GM23248 (cell line): ENCODE measurements at places on chromosomes 3 and 15.

GRCh38 chr3:43531835-43532234 lies 90.0 kb downstream of the ANO10 start:
- peak; percentile 94 for DNase-seq

- no peak for DNase-seq
Measured at GRCh38 chr15:32889214-32889613, 171.4 kb downstream of the GREM1 start.

GRCh38 chr3:13518516-13518953 lies 30.4 kb upstream of the FBLN2 start:
- DNase-seq: no peak

- DNase-seq: no peak
Measured at GRCh38 chr3:172347895-172348679, 100.2 kb downstream of the GHSR start.

- DNase-seq: no peak
Measured at GRCh38 chr3:56878074-56878473, 76.3 kb upstream of the ARHGEF3 start.

DNA sequence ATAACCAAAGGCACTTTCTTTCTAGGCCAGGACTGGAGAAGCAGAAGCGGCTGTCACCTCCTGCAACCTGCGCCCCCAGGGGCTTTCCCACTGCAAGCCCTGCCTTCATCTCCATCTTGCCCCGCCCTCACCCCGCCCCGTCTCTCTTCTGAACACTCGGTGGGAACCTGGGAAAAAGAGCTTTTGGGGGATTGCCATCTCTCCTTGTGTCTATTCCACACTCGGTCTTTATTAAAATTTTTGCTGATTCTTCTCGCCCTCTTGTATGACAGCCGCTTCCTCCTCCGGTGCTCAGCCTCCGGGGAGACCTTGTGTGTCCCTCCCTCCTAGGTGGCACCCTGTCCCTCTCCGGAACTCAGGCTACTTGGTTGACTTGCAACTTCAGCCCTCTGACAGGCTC lies 41.9 kb upstream of the SPESP1 start:
- no peak for DNase-seq

DNA sequence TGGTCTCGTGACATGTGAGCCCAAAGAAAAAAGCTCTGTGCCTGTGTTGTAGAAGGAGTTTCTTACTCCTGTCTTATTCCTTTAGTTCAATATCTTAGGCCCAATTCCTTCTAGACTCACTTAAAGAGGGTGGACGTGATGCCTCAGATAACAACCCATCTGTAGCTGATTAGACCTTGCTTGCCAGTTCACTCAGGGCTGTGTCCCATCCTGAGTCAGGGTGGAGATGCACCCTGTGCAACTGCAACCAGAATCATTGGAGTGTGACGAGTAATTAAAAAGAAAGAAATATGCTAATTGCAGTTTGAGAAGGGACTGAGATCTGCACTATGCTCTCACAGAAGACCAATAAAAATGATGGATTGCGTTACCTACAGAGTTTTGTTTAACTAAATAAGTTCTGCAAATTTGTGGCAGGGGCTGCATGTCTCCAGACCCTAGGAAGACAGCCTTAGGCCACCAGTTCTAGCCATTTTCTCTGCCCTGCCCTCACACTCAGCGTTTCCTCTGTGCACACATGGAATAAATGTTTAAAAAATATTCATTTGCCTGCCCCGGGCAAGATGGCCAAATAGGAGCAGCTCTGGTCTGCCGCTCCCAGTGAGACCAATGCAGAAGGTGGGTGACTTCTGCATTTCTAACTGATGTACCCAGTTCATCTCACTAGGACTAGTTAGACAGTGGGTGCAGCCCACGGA lies 83.0 kb downstream of the MOBP start:
- no peak for DNase-seq

- DNase-seq: no peak
Measured at GRCh38 chr3:69749461-69749860, 10.2 kb downstream of the MITF start.

DNA sequence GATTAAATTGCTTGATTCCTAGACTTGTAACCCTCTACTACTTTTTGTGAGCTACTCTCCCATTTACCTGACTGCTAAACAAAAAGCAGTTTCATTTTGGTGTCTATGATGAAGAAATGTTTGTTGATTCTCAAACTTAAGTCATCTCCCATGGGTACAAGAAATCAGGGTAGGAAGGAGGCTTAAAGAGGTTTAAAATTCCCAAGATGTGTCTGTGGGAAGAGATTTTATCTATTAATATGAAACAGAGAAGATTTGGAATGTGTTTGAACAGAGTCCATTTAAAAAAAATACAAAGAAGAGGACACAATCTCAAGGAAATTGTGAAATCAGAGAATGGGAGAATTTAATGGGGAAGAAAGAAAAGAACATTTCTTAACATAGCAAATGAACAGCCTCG lies 14.8 kb downstream of the P3H2 start:
- peak; percentile 45 for DNase-seq

DNA sequence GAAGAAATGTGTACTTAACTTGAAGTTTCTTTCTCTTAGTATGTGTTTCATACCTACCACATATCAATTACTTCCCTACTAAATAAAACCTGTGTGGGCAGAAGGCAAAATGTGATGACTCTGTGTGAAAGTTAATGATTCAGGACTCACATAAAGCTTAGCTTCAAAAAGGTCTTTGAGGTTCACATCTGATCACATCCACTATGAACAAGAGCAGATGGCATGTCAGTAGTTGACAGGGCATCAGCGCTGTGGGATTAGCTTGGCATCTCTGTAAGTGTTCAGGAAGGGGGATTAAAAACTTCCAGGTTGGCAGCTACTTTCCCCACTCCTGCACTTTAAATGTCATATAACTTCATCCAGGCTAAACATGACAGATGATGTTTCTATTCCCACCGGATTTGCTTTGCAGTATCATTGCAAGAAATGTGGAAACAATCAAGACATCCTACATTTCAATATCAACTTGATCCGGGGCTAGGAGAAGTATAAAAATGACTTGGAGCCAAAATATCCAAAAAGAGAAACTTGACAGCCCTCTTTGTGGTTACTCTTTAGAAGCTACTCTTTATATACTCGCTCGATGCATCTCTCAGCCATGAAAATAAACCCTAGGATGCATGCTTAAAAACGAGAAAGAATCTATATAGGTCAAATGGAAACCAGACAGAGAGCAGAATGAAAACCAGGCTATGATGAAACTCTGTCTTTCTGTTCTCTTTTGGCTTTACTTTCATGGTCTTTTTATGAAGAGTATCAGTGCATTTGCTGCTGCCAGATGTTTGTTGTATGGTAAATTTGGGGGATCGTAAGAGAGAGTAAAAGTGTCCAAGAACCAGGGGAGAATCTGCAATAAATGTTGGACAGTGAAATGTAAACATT lies 273.1 kb upstream of the ALCAM start:
- DNase-seq: no peak

- no peak for DNase-seq
Measured at GRCh38 chr3:66390013-66390412, 110.8 kb downstream of the LRIG1 start.

DNA sequence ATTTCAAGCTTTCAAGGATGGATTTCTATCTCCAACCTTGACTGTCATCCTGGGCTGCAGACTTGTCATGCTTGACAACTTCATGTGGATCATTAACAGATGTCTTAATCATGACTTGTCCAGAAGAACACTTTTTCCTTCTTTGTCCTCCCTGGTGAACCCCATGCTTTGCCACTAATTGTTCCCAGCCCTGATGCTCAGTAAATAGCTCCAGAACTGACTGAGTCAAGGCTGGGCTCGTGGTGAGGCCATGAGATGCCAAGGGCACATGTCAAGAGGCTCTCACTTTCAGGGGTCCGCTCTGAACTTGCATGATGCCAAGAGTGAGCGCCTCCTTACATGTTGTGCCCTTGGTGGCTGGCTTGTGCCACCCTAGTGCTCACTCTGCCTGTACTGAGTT lies 48.9 kb upstream of the KY start:
- peak; percentile 44 for DNase-seq

DNA sequence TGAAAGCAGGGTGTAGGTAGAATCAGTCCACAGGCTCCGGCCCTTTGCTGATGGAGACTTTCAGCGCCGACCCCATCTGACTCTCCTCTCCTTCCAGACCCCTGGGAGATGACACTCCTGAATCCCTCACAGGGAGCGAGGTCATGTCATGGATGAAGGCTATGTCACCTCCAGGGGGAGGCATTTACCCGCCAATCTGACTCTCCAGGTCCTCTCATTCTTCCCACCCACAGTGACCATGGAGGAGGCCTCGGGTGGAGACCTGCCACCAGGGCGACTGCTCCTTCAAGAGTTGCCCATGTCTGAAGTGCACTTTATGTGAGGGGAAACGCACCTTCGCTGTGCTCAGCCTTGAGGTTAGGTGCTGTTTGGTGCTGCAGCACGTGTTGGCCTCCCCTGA lies 112.7 kb downstream of the KLF13 start:
- DNase-seq: no peak

DNA sequence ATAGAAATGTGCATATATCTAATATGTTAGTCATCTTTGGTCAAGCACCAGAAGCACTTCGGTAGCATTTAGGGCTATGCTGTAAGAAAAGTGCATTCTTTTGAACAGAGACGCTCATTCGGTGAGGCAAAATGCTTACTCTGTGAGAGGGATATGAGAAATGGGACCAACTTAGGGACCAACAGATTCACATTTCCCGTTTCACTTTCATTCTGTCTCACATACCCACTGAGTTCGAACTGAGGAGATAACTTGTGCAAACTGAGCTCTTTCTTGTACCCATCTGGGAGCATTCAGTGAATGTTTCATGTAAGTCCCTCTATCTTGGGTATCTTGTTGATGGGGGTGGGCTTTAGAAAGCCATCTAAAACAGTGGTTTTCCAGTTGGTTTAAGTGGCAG lies 135.3 kb downstream of the FEZF2 start:
- no peak for DNase-seq

DNA sequence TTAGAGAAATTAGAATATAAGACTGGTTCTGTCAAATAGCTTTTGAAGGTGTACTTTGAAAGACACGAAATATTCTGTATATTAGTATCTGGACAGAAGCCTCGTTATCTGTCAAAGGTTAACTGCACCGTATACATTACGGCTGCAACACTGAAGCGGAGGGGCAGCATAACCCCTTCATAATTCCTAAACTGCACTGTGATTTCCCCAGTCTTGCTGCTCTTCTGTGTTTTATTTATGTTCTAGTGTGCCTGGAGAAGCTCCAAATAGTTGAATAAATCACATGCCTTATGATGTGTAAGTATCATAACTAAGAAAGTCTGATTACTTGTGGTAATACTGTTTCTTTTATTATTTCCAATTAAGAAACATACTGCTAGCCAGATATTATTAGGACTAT lies 285.7 kb upstream of the ROBO2 start:
- DNase-seq: no peak

- no peak for DNase-seq
Measured at GRCh38 chr15:77247116-77247515, 172.8 kb downstream of the PEAK1 start.

DNA sequence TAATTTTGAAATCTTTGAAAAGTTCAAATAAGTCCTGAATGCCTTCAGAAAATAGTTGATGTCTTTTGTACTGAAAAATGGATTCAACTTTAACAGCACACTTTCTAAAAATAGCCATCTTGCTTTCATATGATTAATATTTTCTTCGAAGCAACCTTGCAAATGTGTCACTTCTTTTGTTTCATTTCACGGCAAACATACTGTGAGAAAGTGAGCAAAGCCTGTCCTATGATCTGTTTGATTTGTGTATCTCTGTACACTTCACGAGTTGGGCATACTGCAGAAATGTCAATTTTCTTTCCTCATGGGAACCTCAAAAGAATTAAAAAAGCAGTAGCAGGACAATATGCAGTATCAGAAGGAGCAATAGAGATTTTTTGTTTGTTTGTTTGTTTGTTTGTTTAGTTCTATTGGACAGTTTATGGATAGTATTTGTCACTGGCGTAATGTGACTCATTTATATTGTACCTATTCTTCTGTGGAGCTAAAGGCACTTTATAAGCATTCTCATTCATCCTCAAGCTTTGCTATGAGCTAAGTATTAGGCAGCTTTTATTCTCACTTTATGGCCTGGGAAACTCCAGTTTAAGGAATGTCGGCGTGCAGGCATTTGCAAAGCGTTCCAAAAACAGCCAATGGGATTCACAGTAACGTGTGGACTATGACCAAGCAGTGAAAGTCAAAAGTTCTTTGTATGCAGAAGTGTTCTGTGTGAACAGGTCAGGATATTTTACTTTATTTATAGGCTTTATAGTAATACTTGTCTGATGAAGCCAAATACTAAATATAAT lies 572.0 kb downstream of the NAALADL2 start:
- DNase-seq: no peak

GRCh38 chr3:14169871-14170270 lies 8.5 kb downstream of the XPC start:
- DNase-seq: peak; percentile 63

DNA sequence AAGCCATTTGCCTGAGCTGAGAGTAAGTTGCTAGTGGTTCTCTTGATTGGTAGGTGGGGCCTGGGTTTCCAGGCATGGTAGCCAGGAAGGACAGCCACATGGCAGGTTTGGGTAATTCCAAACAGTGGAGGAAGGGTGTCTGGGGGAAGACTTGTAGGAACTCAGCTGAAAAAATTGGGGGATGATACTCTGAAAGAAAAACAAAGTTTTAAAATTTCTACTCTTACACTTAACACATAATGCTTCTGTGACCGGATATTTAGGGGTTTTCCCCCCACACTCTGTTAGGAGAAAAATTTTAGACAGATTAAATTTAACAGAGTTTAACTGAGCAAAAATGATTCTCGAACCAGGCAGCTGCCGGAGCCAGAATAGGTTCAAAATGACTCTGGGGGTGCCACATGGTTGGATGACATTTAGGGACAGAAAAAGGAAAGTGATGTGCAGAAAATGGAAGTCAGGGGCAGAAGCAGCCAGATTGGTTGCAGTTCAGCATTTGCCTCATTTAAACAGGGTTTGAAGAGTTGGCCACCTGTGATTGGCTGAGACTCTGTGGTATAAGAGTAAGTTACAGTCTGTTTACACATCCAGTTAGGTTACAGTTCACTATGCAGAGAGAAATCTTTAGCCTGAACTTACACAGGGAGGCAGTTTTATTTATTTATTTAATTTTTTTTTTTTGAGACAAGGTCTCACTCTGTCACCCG lies 8.1 kb downstream of the B2M start:
- no peak for DNase-seq

DNA sequence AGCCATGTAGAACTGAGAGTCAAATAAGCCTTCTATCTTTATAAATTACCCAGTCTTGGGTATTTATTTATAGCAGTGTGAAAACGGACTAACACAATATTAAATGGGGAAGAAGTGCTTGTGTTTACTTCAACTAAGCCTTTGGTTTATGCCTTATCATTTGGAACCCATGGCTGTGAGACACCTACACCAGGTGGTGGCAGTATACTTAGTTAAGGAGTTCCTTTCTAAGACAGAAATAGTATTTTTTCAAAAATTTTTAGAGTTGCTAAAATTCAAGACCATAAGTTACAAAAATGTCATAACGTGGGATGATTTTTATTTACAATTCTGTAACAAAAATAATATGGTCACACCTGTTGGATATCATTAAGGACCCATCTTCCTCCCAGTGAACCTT lies 354.5 kb upstream of the SOX14 start:
- no peak for DNase-seq
